ENCODE measurements at places on chromosomes 4 and X. TPM values are rescaled to one million over a fixed set of nuclear protein-coding genes. Genes with fewer than 3 reads are reported as not detected.

DNA sequence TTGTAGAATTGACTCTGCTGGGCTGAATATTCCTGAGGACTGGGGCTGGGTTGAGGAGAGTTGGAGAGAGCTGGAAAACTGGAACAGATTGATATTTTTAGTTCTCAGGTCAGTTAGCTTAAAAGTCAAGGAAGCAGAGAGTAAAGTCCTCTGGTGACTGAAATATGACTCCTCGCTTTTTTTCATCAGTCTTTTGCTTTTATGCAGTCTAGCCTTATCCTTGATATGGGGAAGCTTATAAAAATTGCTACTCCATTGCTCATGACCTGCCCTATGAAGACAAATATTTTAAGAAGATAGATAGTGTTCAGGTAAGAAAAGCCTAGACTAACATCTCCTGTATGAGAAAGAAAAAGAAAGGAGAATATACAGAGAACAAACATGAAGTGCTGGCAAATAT, 152.7 kb downstream of the C4orf33 start:
- H3K36me3 ChIP-seq: no peaks in the 10 kb centered on the region
- DNase-seq: no peak
- H3K4me1 ChIP-seq: no peaks in the 10 kb centered on the region
- no peak overlapping the region for H3K4me3 ChIP-seq

DNA sequence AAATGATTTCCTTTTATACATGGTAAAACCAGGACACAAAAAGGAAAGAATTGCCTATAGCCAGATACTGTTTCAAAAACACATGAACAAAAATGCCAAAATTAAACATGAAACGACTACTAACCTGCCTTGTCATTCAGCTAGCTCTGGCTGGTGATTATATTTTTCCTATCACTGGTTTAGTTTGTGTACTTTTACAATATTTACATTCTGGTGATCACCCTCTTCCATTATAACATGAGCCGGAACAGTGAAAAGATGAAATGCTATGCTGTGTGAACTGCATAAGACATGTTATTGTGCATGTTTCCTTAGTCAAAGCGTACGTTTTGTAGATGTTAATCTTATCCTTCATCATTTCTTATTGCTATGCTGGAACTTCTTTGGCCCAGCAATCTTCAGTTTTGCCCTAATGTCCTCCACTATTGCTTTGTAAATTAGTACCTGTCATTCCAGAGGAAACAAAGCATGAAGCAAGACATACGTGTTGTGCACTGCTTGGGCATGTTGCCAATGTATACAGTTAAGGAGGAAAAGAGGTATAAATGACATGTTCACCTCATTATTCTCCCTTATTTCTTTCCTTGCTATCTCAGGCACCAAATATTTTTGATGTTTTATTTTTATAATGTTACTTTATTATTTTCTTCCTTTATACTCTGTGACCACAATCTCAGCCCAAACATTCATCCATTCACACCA, 386.3 kb downstream of the ARHGAP24 start:
- DNase-seq: no peak
- H3K4me3 ChIP-seq: no peak overlapping the region
- no peaks in the 10 kb centered on the region for H3K4me1 ChIP-seq
- H3K36me3 ChIP-seq: no peaks in the 10 kb centered on the region

DNA sequence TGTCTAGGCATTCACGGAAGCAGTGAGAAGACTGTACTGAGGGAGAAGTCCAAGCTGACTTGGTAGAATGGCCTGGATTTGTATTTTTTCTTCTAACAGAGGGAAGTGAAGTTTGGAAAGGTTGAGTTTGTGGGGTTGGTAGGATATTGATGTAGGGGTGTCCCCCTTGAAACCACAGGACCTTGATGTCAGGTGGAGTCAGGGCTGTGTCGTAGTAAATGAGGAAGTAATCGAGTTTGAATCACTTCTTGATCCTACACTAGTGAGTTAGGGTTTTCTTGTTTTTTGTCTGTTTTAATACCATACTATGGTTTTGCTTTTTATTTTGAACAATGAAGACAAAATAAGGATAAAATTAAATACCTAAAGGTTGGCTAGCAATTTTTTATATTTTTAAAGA, 30.1 kb upstream of the ANAPC4 start:
- no peak for DNase-seq
- no peaks in the 10 kb centered on the region for H3K4me1 ChIP-seq
- no peak overlapping the region for H3K27ac ChIP-seq

DNA sequence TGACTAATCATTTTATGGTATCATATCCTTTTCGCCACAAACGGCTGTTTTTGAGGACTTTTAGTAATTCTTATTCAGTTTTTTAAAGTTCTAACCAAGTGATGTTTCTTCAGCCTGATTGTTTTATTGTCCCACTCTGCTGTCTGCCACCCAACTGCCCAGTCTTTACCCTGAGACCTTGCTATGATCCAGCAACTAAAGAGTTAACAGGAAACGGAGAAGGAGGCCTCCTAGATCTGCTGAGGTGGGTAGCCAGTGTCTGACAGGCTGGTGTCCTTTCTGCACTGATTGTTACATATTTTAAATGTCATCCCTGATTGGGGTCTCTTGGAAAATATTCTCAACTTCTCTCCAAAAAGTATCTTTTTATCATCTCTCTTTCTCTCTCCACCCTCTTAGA, 7.9 kb upstream of the TMEM150C start:
- H3K4me1 ChIP-seq: no peaks in the 10 kb centered on the region
- no peaks in the 10 kb centered on the region for H3K36me3 ChIP-seq
- H3K4me3 ChIP-seq: no peak overlapping the region
- H3K27ac ChIP-seq: no peak overlapping the region
- no peaks in the 10 kb centered on the region for H3K27me3 ChIP-seq

DNA sequence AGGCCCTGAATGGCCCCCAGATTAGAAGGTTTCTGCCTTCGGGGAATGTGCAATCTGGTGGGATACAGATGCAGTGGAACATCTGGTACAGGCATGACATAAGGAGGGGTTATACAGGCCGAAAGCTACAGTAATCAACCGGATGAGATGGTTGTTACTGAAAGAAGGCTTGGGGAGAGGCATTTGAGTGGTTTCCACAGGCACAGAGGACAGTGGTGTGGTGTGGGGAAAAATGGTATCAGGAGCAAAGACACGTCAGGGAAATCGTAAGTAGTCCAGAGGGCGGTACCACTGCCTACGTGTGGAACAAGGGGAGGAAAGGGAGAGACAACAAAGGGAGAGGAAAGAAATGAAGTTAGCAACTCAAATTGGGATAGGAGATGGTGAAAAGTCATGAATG, 3.0 kb downstream of the PDLIM3 start:
- peak overlapping the region; percentile 6 for H3K4me3 ChIP-seq
- H3K4me1 ChIP-seq: peaks cover 15% of the 10 kb centered on the region
- no peaks in the 10 kb centered on the region for H3K36me3 ChIP-seq
- H3K27me3 ChIP-seq: no peaks in the 10 kb centered on the region
- no peak for DNase-seq

- H3K4me3 ChIP-seq: no peak overlapping the region
- no peak for DNase-seq
- no peaks in the 10 kb centered on the region for H3K27me3 ChIP-seq
- no peaks in the 10 kb centered on the region for H3K36me3 ChIP-seq
- H3K4me1 ChIP-seq: no peaks in the 10 kb centered on the region
- no peak overlapping the region for H3K27ac ChIP-seq
These were observed 47.2 kb downstream of the SLC34A2 start for GRCh38 chr4:25702848-25703247.

GRCh38 chrX:87580862-87581261, 63.3 kb downstream of the KLHL4 start:
- no peak overlapping the region for H3K27ac ChIP-seq
- no peak for DNase-seq
- no peaks in the 10 kb centered on the region for H3K4me1 ChIP-seq
- H3K36me3 ChIP-seq: no peaks in the 10 kb centered on the region
- H3K27me3 ChIP-seq: no peaks in the 10 kb centered on the region

- no peaks in the 10 kb centered on the region for H3K27me3 ChIP-seq
- no peaks in the 10 kb centered on the region for H3K36me3 ChIP-seq
- H3K4me3 ChIP-seq: no peak overlapping the region
These were observed 33.4 kb upstream of the SPON2 start for GRCh38 chr4:1205586-1206298.

- H3K27ac ChIP-seq: no peak overlapping the region
- H3K27me3 ChIP-seq: no peaks in the 10 kb centered on the region
- H3K4me3 ChIP-seq: no peak overlapping the region
These were observed 275.4 kb downstream of the HS3ST1 start for GRCh38 chr4:11153171-11153750.

- no peaks in the 10 kb centered on the region for H3K36me3 ChIP-seq
- H3K27ac ChIP-seq: no peak overlapping the region
- H3K4me1 ChIP-seq: no peaks in the 10 kb centered on the region
- no peaks in the 10 kb centered on the region for H3K27me3 ChIP-seq
- DNase-seq: no peak
- H3K4me3 ChIP-seq: no peak overlapping the region
These were observed 40.7 kb downstream of the TIGD4 start for GRCh38 chr4:152738827-152739226.

DNA sequence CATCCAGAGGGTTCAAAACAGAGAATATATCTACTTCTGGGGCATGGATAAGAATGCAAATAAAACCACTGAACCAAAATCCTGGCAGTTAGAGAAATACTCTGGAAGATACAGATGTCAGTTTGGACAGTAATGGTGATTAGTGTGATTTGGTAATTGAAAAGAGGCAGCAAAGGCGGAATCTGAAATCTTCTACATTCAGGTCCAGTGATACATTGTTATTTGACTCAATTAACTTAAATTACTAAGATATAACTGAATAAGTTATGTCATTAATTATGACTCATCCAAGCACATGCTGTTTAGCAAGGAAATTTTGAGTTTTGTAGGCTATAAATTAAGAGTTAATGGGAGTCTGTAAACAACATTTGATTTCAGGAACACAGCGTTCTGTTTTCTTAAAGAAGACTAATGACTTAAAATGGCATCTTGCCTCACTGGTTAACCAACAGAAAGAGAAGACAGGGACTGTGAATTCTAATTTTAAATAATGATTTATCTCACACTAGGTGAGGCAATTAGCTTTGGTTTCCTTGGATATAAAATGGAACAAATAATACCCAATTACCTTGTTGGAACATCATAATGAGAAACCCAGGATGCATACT, 937.1 kb downstream of the PDHA2 start:
- H3K27ac ChIP-seq: no peak overlapping the region
- no peaks in the 10 kb centered on the region for H3K36me3 ChIP-seq
- H3K4me1 ChIP-seq: no peaks in the 10 kb centered on the region
- no peak overlapping the region for H3K4me3 ChIP-seq
- no peaks in the 10 kb centered on the region for H3K27me3 ChIP-seq
- no peak for DNase-seq

GRCh38 chr4:18611026-18611425, 589.5 kb upstream of the LCORL start:
- no peak overlapping the region for H3K4me3 ChIP-seq
- no peak overlapping the region for H3K27ac ChIP-seq
- no peaks in the 10 kb centered on the region for H3K4me1 ChIP-seq
- no peaks in the 10 kb centered on the region for H3K27me3 ChIP-seq
- no peaks in the 10 kb centered on the region for H3K36me3 ChIP-seq

DNA sequence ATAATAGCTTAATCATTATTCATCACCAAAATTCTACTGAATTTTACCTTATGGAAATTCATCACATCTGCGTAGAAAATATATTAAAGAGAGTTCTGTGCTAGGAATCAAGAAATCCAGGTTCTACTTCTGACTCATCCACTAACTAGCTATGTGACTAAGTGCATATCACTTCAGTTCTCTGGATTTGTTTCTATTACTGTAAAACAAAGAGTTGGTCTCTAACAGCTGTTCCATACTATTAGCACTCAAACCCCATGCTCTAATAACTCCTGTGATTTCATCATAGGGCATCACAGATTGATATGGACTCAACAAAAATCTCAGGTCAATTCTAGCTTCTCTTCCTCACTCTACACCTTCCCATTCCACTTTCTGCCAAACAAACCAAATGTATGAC, 572.0 kb downstream of the INPP4B start:
- H3K27ac ChIP-seq: no peak overlapping the region
- no peaks in the 10 kb centered on the region for H3K36me3 ChIP-seq
- H3K4me1 ChIP-seq: no peaks in the 10 kb centered on the region

Gene KIF4A
- 2.2 TPM for total RNA-seq

Gene MSL3
- 25.5 TPM for total RNA-seq

Gene UGT8
- total RNA-seq: 0.25 TPM

Gene FAM241A
- 3.4 TPM for total RNA-seq

Gene SEC24D
- total RNA-seq: 24.1 TPM

Gene EBP
- total RNA-seq: 55.2 TPM

Gene SFRP2
- 49.8 TPM for total RNA-seq

Gene XAGE2
- total RNA-seq: not detected

Gene ZNF182
- 4.2 TPM for total RNA-seq

Gene PABPC1L2A
- total RNA-seq: not detected

All from vagina (tissue), 2 donors.